Activated T-helper 1 cell treated with anti-CD3 and anti-CD28 coated beads, Interleukin-12 subunit alpha, Interleukin-12 subunit beta, Interleukin-2, Interleukin-4 antibody, amounts not matched to agents 30 ng/mL and 10 ng/mL and 1 ng/mL, durations not matched to agents 14 hours and 24 hours and 36 hours (primary cell): ENCODE measurements at places on chromosomes 5 and 9. TPM values are rescaled to one million over a fixed set of nuclear protein-coding genes. Genes with fewer than 3 reads are reported as not detected.

SPINK13 gene
- total RNA-seq: not detected in 2 replicates

DNA sequence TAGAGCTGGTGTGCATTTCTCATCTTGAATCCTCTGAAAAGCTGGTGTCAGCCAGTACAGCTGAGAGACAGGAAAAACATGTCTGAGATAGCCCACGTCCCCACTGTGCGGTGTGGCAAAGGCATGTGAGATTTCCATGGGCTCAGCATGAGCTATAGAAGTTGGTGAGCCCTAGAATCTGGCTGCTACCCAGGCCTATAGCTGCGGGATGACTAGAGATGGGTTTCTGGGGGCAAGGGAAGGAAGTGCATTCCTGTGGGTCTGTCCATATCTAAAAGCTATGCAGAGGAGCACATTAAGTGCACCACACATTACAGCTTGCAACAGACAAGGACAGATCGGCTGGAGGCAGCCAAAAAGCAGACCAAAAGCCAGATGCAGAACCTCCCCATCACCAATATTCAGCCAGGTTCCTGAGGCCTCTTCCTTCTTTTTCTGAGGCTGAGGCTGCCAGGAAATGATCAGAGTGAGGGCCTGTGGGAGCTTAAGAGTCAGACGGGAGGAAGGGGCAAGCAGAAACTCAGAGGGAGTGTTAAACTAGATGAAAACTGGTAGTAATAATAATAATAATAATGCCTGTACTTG lies 55.8 kb upstream of the RANBP3L start:
- H3K4me1 ChIP-seq: peaks cover 17% of the 10 kb centered on the region
- no peaks in the 10 kb centered on the region for H3K27me3 ChIP-seq
- H3K27ac ChIP-seq: no peak overlapping the region

RLN1 gene
- total RNA-seq: 0.70 TPM in 1 of 2 replicates, not detected in the other

ADAMTS16 gene
- not detected in 2 replicates for total RNA-seq

TMEM171 gene
- total RNA-seq: not detected in 2 replicates

GRCh38 chr9:95038666-95039065 lies 278.8 kb downstream of the FANCC start:
- no peaks in the 10 kb centered on the region for H3K36me3 ChIP-seq
- no peak for DNase-seq
- H3K27ac ChIP-seq: no peak overlapping the region
